ENCODE measurements at places on chromosomes 16 and 17.

- no peak for DNase-seq
These were observed 12.5 kb upstream of the TXNDC11 start for GRCh38 chr16:11755022-11755760.

DNA sequence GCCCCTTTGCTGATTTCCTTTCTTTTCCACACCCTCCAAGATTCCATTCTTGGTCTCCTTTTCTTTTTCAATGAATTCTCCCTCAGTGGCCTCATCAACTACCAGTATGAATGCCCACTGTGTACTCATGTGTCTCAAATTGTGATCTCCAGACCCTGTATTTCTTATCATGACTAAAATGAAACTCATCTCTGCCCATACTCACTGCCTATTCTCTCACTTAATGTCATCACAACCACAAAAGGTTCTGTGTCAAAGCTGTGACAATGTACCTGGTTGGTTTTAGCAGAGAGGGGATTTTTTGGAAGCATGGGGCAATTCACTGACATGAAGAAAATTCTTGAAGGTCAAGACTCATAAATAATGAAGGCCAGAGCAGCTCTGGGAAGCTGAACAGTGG, 11.5 kb upstream of the TBX4 start:
- no peak for DNase-seq

GRCh38 chr17:7781429-7781828, 52.6 kb upstream of the KDM6B start:
- DNase-seq: no peak

- DNase-seq: no peak
These were observed 4.5 kb downstream of the TRPV2 start for GRCh38 chr17:16419929-16420271.

DNA sequence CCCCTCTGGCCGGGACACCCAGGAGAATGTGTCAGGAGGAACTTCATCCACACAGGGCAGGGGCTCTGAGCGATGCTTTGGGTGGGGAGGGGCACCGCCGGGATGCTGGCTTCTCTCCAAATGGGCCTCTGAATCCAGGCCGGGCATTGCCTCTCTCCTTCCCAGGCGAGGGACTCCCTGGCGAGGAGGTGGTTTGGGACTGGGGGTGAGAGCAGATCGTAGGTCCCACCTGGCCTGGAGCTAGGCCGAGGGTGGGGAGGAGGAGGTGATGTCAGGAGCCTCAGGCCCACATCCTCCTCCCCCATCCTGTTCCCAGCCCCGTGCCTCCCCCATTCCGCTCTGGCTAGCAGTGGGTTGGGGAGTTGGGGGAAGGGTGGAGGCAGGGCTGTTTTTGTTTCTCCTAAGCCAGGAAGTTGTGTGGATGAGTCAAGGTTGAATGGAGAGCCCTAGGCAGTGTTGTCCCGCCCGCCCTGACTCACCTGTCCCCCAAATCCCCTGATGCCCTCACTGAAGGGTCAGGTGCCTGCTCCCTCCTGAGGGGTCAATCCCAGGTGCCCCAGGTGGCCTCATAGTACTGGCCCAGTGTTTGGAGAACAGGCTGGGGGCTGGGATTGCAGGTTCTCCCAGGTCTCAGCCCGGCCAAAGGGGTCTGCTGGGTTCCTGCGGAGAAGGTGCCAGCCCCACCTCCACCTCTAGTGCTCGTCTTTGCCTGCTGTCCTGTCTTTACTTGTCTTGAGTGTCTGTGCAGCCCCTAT, 2.8 kb downstream of the GRB7 start:
- no peak for DNase-seq

DNA sequence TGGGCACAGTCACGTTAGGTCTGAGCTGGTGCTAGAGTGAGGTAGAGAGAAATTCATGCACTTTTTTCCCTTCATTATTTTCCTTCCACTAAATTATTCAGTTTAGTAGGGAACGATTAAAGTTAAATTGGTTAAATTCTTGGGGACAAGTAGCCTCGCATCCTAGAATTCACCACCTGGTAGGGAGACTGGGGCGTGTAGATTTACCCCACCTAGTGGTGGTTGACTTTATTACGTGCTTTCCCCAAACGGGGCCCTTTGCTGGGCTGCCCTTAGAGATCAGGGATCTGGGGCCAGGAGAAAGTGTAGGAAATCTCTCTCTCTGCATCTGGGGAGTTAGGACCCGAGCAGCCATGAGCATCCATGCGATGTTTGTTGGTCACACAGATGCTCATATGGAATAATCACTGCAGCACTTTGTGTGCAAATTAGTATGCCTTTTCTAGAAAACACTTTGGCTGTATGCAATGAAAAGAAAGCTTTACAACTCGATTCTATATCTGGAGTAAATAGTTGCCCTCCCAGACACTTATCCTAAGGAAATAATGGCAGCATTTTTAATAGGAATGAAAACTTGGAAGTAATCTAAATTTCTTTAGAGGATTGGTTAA, 107.0 kb downstream of the PLCG2 start:
- DNase-seq: peak; percentile 13

DNA sequence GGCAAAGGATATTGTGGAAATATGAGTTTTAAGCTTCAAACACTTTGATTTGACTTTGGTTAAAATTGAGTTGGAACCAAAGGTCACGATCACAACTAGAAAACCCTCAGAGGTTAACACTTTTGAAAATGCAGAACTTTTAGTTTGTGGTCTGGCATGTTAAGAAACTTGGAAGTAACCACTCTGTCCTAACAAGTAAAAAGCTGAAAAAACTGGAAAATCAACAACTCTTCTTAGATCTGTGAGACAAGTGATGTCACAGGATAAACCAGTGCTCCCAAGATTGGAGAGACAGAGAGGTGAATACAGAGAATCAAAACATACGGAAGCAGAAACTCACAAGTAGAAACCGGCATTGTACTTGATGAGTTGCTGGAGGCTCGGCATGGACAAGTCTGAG, 17.4 kb downstream of the MFSD6L start:
- no peak for DNase-seq

- DNase-seq: no peak
These were observed 729.3 kb upstream of the KIF2B start for GRCh38 chr17:53093391-53093790.

DNA sequence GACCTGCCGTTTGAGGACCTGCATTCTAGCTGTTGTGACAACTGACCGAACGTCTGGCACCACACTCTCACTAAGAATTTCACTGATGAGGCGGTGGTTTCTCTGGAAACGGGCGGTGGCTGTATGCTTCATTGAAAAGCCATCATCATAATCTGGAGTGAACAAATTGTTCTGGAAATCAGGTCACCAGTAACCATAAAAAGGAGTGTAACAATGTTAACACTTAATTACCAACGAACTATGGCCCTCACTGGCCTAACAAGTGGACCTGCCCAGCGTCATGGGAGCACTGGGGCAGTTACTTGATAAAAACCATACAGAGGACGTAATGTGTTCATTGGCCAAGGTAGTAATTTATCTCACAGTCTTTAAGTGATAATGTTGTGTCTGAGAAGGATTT, 15.4 kb downstream of the SMARCE1 start:
- no peak for DNase-seq

DNA sequence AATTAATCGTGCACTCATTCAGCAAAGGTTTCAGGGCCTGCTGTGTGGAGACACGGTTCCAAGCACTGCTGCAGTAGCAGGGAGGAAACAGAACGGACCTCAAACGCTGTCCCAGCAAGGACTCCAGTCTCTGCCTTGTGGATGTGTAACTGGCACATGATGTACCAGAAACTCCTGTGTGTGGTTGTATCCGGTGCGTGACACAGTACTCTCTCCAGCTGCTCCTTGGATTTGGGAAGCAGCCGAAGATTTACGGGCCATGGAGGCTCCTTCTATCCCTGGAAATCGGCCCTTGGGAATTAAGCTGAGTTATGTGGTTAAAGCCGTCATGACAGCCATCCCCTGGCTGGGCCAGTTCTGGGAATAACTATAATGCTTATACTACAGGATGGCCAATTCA, 8.5 kb upstream of the ANKRD11 start:
- DNase-seq: no peak

GRCh38 chr16:63516394-63516793, 1480.2 kb upstream of the CDH8 start:
- no peak for DNase-seq

DNA sequence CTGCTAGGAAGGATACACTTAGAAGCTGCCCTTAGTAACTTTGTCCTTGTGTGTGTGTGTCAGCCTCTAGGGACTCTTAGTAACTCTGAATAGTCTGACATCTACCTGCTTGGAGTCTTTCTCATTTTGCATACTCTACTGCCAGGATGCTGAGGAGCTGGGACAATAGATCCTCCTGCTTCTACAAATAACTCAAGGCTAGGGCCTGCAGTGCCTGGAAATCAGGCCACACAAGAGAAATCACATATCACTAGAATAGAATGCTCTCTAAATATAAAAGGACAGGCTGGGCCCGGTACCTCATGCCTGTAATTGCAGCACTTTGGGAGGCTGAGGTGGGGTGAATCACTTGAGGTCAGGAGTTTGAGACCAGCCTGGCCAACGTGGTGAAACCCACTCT, 38.5 kb upstream of the SLC25A19 start:
- DNase-seq: no peak

GRCh38 chr17:40284085-40284713, 3.5 kb upstream of the CDC6 start:
- no peak for DNase-seq

GRCh38 chr17:73933871-73934270, 269.6 kb upstream of the RPL38 start:
- no peak for DNase-seq

- DNase-seq: no peak
These were observed 119.6 kb downstream of the SPAG9 start for GRCh38 chr17:51000835-51001638.

- DNase-seq: no peak
These were observed 118.4 kb downstream of the COPRS start for GRCh38 chr17:31740611-31741082.

DNA sequence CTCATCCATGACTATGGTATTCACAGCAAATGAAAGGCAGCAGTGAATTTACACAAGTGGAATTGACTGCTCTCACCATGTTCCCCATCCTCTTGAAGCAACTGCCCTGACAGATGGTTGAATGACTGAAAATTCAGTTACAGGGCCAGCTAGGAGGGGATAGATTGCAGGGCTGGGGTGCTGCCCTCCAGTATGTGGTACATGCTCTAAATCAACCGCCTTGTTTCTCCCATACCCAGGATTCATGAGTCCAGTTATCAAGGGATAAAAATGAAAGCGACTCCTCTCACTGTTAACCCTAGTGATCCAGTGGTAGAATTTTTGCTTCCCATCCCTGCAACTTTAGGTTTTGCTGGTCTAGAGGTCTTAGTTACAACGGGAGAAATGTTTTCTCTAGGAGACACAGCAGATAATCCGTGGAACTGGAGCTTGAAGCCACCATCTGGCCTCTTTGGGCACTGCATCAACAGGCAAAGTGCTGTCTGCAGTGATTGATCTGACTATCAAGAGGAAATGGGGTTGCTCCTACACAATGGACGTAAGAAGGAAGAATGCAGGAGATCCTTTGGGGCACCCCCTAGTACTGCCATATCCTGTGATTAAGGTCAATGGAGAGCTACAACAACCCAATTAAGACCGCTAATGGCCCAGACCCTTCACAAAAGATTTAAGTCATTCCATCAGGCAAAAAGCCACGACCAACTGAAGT, 32.0 kb downstream of the SCPEP1 start:
- peak; percentile 27 for DNase-seq

DNA sequence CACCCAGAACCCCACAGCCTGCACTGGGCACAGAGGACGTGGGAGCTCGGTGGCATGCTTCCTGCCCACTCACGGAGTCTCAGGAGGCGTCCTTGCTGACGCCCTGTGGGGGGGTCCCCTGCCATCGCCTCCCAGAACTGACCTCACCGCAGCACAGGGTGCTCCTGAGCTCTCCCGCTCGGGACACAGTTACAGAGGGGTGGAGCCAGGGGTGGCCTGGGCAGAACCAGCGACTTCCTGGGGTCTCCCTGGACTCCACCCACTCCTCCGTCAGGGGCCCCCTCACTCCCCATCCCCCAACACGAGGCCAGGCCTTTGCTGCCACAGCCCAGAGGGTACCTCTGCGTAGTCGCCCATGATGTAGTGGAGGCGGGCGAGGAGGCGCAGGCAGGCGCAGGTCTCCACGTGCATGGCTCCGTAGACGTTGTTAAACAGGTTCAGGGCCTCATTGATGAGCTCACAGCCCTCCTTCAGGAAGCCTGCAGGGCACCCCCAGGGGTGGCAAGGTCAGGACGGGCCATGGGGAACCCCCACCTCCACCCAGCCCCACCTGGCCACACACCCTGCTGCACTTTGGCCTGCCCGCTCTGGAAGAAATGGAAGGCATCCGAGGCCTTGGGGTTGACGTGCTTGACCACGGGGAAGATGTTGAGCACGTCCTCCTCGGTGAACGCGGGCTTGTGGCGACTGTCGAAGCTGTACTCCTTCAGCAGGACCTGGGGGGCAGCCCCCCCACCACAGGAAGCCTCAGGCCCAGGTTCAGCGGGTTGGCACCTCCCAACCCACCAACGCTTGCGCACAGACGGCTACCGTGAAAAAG, 17.8 kb downstream of the CLUH start:
- DNase-seq: no peak

- no peak for DNase-seq
These were observed 18.4 kb downstream of the CARHSP1 start for GRCh38 chr16:8850279-8850885.

- DNase-seq: no peak
These were observed 27.7 kb upstream of the BCO1 start for GRCh38 chr16:81210807-81211206.

GRCh38 chr17:44354582-44355561, 8.8 kb downstream of the FAM171A2 start:
- DNase-seq: peak; percentile 47

GRCh38 chr17:56891751-56892150, 22.1 kb downstream of the TRIM25 start:
- peak; percentile 36 for DNase-seq

DNA sequence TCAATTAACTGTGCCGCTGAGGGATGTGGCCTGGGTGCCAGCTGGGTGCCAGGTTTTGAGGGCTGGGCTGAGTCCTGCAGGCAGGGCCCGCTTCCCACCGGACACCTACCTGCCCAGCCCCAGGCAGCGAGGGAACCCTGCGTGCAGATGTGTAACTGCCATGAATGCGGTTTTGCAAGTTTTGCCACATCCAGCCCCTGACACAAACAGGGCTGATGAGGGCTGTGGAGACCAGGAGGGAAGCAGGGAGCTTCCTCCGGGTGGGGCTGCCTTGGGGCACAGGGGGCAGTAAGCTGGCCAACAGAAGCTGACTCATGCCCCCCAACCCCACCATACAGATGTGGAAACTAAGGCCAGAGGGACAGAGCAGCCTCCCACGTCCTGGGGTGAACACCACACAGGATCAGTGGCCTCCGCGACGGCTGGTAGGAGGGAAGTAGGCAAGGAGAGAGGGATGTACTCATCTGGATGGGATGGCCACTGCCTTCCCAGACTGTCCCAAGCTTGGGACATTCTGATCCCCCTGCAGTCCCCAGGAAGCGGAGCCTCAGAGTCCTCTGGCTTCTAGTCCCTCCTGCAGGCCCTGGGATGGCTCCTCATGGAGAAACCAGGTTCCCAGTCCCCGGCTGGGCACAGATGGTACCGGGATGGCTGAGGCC, 1.6 kb downstream of the UBALD1 start:
- DNase-seq: no peak

DNA sequence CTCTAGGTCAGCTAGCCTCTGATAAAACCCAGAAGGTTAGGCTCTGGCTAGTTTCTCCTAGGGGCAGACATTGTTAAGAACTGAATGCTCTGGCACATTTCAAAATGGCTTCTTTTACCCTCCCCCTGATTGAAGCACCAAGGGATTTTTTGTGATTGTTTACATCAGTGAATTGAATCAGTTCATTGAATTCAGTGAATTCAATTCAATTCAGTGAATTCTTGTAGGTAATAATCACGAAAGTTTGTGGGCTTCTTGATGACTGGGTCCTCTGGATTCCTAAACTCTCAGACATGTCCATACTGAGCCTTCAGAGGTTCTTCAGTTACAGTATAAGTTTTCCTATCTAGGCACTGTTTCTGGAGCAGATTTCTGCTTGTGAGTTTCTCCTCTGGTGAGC, 135.2 kb upstream of the ELAC2 start:
- DNase-seq: no peak
